ENCODE measurements at places on chromosomes 4 and X. TPM values are rescaled to one million over a fixed set of nuclear protein-coding genes. Genes with fewer than 3 reads are reported as not detected.

The NWD2 gene
- not detected for polyA plus RNA-seq

The GAGE13 gene
- polyA plus RNA-seq: not detected

The JAKMIP1 gene
- not detected for polyA plus RNA-seq

The F11 gene
- not detected for polyA plus RNA-seq

The ZNF157 gene
- not detected for polyA plus RNA-seq

The NKX3-2 gene
- 0.09 TPM for polyA plus RNA-seq

The CSN1S1 gene
- not detected for polyA plus RNA-seq

The ERVMER34-1 gene
- polyA plus RNA-seq: not detected

The HSFX4 gene
- polyA plus RNA-seq: not detected

The DMP1 gene
- polyA plus RNA-seq: not detected

The RIBC1 gene
- polyA plus RNA-seq: 0.31 TPM

The VCX gene
- polyA plus RNA-seq: not detected

The USP27X gene
- polyA plus RNA-seq: 2.3 TPM

The SLC6A8 gene
- polyA plus RNA-seq: 25.5 TPM

The UGT2B28 gene
- polyA plus RNA-seq: not detected

The NOX1 gene
- polyA plus RNA-seq: not detected

The MYOZ2 gene
- polyA plus RNA-seq: 0.17 TPM

The AIMP1 gene
- polyA plus RNA-seq: 21.4 TPM

The WDR17 gene
- polyA plus RNA-seq: 0.19 TPM

The ADAMTS3 gene
- 0.66 TPM for polyA plus RNA-seq

The PITX2 gene
- polyA plus RNA-seq: 6.3 TPM

The ADD1 gene
- polyA plus RNA-seq: 190 TPM

The RIPPLY1 gene
- polyA plus RNA-seq: not detected

The BST1 gene
- polyA plus RNA-seq: 11.9 TPM

The RAB39B gene
- polyA plus RNA-seq: 0.29 TPM

The NEXMIF gene
- polyA plus RNA-seq: not detected

The IL2RG gene
- polyA plus RNA-seq: not detected

The RNF175 gene
- polyA plus RNA-seq: not detected

The CENPVL2 gene
- polyA plus RNA-seq: not detected

The TMEM35A gene
- 14.2 TPM for polyA plus RNA-seq

The SMR3B gene
- polyA plus RNA-seq: not detected

The SPANXD gene
- not detected for polyA plus RNA-seq

The GIMD1 gene
- polyA plus RNA-seq: 0.07 TPM

The TLR7 gene
- not detected for polyA plus RNA-seq

The HTR2C gene
- not detected for polyA plus RNA-seq

The IL21 gene
- not detected for polyA plus RNA-seq

The GYPE gene
- polyA plus RNA-seq: 0.36 TPM

The PDZD11 gene
- polyA plus RNA-seq: 105 TPM

The LIMCH1 gene
- polyA plus RNA-seq: 1.1 TPM

The SLC34A2 gene
- not detected for polyA plus RNA-seq

The MSMO1 gene
- polyA plus RNA-seq: 29.5 TPM

The SSR4 gene
- polyA plus RNA-seq: 480 TPM

The VEGFD gene
- polyA plus RNA-seq: 0.19 TPM

The CFI gene
- 0.12 TPM for polyA plus RNA-seq

The DUSP9 gene
- polyA plus RNA-seq: 0.09 TPM

Data from IMR-90 (cell line).